Activated CD4-positive, alpha-beta T cell treated with anti-CD3 and anti-CD28 coated beads for 36 hours (primary cell): ENCODE measurements at places on chromosomes 5 and 9.

- H3K27me3 ChIP-seq: peaks cover 50% of the 10 kb centered on the region
- no peak overlapping the region for H3K27ac ChIP-seq
- no peaks in the 10 kb centered on the region for H3K36me3 ChIP-seq
These were observed 1.5 kb downstream of the RORB start for GRCh38 chr9:74498621-74499095.

GRCh38 chr9:126521976-126522590 is 91.6 kb upstream of the LMX1B start:
- H3K4me1 ChIP-seq: peaks cover 46% of the 10 kb centered on the region
- no peak overlapping the region for H3K27ac ChIP-seq
- no peak for DNase-seq
- H3K27me3 ChIP-seq: peaks cover 44% of the 10 kb centered on the region

DNA sequence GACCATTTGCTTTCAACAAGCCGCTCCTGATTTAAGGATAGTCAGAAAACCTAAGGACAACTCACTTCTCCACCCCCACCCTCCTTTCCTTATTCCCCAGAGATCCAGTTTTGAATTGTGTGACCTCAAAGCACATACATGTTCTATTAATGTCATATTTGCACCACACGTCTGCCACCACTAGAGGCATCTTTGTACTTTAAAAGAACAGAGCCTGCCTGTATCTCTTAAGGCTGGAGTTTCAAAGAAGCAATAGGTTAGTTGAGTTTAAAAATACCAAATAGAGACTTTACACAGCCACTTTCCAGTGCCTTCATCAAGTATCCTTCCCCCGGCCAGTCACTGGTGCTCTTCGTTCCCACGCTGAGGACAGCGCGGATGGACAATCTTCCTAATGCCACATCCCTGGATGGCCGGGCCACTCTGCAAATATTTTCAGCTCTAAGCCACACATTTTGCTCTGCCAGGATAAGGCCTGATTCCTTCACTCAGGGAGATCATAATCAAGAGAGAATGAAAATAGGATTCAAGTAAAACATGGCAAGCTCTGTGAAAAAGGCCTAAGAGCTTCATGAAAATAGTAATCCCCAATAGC is 146.3 kb downstream of the SNCAIP start:
- DNase-seq: no peak
- no peaks in the 10 kb centered on the region for H3K36me3 ChIP-seq
- H3K4me3 ChIP-seq: no peak overlapping the region
- H3K27me3 ChIP-seq: peaks cover 2% of the 10 kb centered on the region
- H3K4me1 ChIP-seq: no peaks in the 10 kb centered on the region
- H3K27ac ChIP-seq: no peak overlapping the region

DNA sequence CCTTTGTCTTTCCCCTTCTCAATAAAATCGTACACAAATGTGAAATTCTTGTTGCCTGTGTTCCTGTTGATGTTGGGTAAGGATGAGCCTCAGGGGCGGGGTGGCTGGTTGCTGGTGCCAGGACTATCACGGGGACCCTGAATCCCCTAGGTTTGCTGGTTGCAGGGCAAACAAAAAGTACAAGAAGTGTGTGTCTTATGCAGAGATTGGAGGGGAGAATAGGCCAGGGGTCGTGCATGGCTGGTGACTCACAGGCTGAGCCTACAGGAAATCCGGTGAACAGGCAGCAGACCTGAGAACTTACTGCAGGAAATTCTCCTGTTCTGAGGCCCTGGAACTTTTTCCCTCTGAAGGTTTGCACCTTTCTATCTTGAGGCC is 5.5 kb downstream of the ANXA2R start:
- H3K27ac ChIP-seq: peak overlapping the region; percentile 63
- no peak for DNase-seq
- no peaks in the 10 kb centered on the region for H3K27me3 ChIP-seq
- H3K4me3 ChIP-seq: no peak overlapping the region
- peaks cover 44% of the 10 kb centered on the region for H3K4me1 ChIP-seq

DNA sequence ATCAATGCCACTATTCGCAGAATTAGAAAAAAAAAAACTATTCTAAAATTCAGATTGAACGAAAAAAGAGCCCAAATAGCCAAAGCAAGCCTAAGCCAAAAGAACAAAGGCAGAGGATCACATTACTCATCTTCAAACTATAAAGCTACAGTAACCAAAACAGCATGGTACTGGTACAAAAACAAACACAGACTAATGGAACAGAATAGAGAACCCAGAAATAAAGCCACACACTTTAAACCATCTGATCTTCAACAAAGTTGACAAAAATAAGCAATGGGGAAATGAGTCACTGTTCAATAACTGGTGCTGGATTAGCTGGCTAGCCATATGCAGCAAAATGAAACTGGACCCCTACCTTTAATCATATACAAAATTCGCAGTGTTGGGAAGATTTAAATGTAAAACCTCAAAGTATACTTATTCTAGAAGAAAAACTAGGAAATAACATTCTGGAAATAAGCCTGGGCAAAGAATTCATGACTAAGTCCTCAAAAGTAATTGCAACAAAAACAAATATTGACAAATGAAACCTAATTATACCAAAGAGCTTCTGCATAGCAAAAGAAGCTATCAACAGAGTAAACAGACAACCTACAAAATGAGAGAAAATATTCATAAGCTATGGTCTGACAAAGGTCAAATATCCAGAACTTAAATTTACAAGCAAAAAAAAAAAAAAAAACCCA is 153.7 kb downstream of the NDUFS4 start:
- peaks cover 4% of the 10 kb centered on the region for H3K27me3 ChIP-seq
- H3K36me3 ChIP-seq: peaks cover 3% of the 10 kb centered on the region
- DNase-seq: no peak
- H3K27ac ChIP-seq: no peak overlapping the region
- H3K4me3 ChIP-seq: no peak overlapping the region
- no peaks in the 10 kb centered on the region for H3K4me1 ChIP-seq

DNA sequence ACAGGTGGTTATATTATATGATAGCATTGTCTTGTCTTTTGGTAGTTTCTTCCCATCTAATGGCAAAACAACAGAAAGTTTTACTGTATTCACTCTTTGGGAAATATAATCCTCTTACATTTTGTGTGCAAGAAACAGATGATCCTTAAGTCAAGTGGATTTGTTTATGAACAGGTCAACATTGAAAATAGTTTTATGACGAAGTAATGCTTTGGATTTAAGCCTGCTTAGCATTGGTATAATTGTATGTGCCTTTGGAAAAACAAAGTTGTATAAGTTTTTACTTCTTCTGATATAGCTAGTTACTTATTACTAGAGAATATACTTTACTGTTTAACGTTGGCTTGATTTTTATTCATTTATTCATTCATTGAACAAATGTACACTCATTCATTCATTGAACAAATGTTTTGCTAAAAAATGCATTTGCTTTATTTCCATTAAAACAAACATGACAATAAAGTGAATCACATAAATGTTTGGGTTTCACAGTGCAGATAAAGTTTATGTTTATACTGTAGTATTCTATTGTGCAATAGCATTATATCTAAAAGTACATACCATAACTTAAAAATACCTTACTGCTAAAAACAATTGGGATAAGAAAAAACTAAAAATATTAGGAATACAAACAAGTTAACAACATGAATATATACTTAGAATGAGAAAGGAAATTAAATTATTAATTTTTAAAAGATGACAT is 12.3 kb downstream of the SGCD start:
- H3K36me3 ChIP-seq: no peaks in the 10 kb centered on the region
- no peak overlapping the region for H3K27ac ChIP-seq
- DNase-seq: no peak
- no peaks in the 10 kb centered on the region for H3K4me1 ChIP-seq
- no peak overlapping the region for H3K4me3 ChIP-seq

GRCh38 chr9:2765250-2765880 is 48.1 kb downstream of the KCNV2 start:
- peaks cover 27% of the 10 kb centered on the region for H3K4me1 ChIP-seq
- H3K36me3 ChIP-seq: peaks cover 61% of the 10 kb centered on the region
- peak overlapping the region; percentile 61 for H3K27ac ChIP-seq
- H3K27me3 ChIP-seq: no peaks in the 10 kb centered on the region
- peak; percentile 9 for DNase-seq

GRCh38 chr9:89613912-89614892 is 9.4 kb downstream of the GADD45G start:
- H3K4me3 ChIP-seq: no peak overlapping the region
- H3K27me3 ChIP-seq: peaks cover 2% of the 10 kb centered on the region
- DNase-seq: no peak
- H3K4me1 ChIP-seq: peaks cover 8% of the 10 kb centered on the region
- H3K27ac ChIP-seq: no peak overlapping the region
- no peaks in the 10 kb centered on the region for H3K36me3 ChIP-seq

DNA sequence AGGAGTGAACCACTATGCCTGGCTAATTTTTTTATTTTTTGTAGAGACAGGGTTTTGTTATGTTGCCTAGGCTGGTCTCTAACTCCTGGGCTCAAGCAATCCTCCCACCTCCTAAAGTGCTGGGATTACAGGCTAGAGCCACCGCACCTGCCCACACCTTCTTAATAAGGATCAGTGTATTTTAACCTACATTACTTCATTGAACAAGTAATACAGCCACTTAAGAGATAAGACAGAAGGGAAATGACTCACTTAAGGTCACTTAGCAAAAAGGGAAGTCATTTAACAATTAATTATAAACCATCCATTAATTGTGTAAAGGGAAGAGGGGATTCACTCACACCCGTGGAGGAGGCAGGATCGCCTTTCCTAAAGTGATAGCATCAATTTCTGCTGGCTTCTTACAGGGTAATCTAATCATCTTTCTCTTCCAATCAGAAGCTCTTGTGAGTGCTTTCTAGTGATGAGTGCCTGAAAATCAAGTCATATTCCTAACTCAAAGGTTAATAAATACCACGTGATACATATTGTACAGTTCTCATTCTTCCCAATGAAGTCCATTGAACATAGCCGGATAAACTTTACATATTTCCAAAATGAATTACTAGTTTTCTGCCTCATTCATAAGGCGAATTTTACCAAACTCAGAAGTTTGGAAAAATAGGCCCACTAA is 3.5 kb downstream of the FBXW11 start:
- DNase-seq: no peak
- H3K27ac ChIP-seq: peak overlapping the region; percentile 65
- no peak overlapping the region for H3K4me3 ChIP-seq
- H3K27me3 ChIP-seq: no peaks in the 10 kb centered on the region
- H3K4me1 ChIP-seq: peaks cover 66% of the 10 kb centered on the region

- DNase-seq: no peak
- no peak overlapping the region for H3K27ac ChIP-seq
- H3K36me3 ChIP-seq: no peaks in the 10 kb centered on the region
- H3K4me3 ChIP-seq: no peak overlapping the region
- H3K27me3 ChIP-seq: peaks cover 3% of the 10 kb centered on the region
These were observed 156.4 kb downstream of the DAB2IP start for GRCh38 chr9:121807823-121808278.

DNA sequence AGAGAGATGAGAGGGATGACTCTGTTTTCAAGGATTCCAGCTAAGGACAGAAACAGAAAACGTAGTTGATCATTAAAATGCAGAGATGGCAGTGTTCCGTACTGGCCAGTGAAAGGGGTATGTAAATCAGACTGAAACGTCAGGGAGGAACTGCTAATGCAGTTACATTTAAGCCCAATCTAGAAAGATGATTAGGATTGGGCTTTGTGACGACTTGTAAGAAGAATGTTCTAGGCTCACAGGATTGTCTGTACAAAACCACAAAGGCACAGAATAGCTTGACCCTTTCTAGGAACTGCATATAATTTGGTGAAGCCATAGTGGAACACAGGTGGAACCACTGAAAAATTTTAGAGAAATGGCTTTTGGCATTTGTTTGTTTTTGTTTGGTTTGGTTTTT is 55.6 kb upstream of the TESK1 start:
- no peak overlapping the region for H3K4me3 ChIP-seq
- no peaks in the 10 kb centered on the region for H3K27me3 ChIP-seq
- H3K36me3 ChIP-seq: no peaks in the 10 kb centered on the region
- DNase-seq: no peak
- no peaks in the 10 kb centered on the region for H3K4me1 ChIP-seq
- no peak overlapping the region for H3K27ac ChIP-seq

GRCh38 chr9:112777914-112778313 is 27.4 kb downstream of the SNX30 start:
- peak; percentile 52 for DNase-seq
- no peak overlapping the region for H3K27ac ChIP-seq
- no peak overlapping the region for H3K4me3 ChIP-seq
- peaks cover 25% of the 10 kb centered on the region for H3K4me1 ChIP-seq

DNA sequence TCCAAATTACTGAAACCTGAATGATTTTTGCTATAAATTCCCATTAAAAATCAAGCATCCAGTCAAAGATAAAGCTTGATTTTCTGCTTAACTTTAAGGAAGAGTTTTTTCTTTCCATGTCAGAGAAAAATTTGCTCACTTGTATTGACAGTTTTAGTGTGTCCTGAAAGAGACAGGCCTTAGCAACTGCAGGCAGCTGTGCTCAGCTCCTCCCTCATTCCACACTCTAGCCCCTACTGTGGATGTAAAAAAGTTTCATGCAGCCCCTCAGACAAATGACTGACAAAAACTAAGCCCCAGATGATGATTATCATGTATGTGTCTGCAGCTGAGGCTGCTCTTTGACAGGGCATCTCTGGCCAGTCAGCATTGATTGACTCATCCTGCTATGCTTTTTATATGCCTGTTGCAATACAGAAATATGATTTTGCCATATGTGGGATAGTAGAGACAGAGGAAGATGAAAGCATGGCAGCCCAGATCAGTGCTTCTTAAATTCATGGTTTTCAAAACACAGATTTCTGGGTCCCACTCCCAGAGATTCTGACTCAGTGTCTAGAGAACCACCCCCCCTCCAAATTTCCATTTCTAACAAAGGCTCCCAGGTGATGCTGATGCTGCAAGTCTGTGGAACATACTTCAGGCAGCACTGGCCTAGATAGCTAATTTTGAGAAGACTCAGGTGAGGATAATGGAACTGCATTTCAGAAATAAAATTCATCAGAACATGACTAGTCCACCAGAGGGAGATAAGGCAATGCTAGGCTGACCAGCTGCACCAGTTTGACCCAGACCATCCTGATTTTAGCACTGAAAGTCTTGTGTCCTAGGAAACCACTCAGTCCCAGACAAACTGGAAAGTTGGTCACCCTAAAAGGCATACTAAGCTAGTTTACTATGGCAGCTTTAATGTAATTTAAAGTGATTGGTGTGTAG is 298.7 kb upstream of the KCNN2 start:
- no peak overlapping the region for H3K27ac ChIP-seq
- DNase-seq: no peak

DNA sequence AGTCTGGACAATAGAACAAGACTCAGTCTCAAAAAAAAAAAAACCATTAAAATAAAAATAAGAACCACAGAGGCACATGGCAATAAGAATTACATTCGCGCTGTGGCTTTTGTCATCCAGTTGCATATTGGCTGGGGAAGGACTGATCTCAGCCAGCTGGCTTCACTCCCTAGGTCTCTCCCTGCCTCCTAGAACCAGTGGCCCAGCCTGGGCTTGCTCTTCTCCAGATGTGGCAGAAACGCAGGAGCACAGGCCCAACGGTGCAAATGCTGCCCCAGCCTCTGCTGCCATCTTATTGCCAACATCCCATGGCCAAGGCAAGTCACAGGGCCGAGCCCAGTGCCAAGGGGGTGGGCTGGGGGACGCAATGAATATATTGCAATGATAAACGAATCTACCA is 37.0 kb downstream of the NKX2-5 start:
- H3K4me3 ChIP-seq: no peak overlapping the region
- H3K36me3 ChIP-seq: peaks cover 4% of the 10 kb centered on the region
- DNase-seq: no peak
- peaks cover 11% of the 10 kb centered on the region for H3K27me3 ChIP-seq
- no peak overlapping the region for H3K27ac ChIP-seq
- H3K4me1 ChIP-seq: no peaks in the 10 kb centered on the region

GRCh38 chr5:55530669-55531068 is 4.1 kb downstream of the PLPP1 start:
- H3K27ac ChIP-seq: no peak overlapping the region
- H3K27me3 ChIP-seq: no peaks in the 10 kb centered on the region
- peaks cover 5% of the 10 kb centered on the region for H3K36me3 ChIP-seq
- peaks cover 18% of the 10 kb centered on the region for H3K4me1 ChIP-seq
- DNase-seq: no peak
- H3K4me3 ChIP-seq: no peak overlapping the region
